ENCODE measurements at places on chromosomes 13 and 19.

DNA sequence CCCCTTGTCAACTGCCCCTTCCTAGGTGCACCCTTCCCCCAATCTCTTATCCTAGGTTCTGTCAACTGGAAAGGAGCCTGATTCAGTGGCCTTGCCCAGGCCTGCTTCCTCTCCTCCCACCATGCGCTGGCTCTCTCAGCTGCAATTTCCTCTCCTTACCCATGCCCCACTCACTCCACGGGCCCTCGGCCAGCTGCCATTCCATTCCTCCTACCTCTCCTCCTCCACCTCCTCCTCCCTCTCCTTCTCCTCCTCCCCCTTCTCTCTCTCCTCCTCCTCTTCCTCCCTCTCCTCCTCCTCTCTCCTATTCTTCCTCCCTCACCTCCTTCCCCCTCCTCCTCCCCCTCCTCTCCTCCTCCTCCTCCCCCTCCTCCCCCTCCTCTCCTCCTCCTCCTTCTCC lies 9.6 kb upstream of the TIMM44 start:
- DNase-seq: no peak

- DNase-seq: no peak
Measured at GRCh38 chr13:62320129-62321108, 904.8 kb upstream of the PCDH20 start.

DNA sequence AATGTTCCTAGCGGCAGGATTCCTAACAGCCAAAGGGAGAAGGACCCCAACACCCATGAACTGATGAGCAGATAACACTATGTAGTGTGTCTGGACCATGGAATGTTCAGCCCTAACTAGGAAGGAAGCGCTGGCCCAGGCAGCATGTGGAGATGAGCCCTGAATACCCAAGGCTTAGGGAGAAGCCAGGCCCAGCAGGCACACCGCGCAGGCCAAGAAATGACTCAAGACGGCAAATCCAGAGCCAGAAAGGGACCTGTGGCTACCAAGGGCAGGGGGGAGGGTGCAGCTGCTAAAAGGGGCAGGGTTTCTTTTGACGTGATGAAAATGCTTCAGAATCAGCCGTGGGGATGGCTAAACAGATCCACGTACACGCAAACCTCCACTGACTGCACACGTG lies 20.7 kb upstream of the TINCR start:
- no peak for DNase-seq

DNA sequence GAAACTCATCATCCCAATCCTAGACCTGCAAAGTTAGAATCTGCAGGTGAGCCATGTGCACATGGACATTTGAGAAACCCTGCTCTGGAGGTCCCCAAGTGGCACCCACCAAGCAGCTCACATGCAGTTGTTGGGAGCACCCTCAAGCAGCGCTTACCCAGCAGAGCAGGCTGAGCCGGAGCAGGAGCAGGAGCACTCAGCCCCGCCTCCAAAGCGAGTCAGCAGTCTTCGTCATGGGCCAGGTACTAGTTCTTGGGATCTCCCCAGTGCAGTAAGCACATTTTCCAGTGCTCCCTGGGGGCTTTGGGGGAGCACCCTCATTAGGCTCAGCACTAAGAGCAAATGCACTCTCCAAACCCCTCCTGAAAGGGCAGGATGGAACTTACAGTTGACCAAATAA lies 572.7 kb downstream of the IRS2 start:
- no peak for DNase-seq

- no peak for DNase-seq
Measured at GRCh38 chr13:52975161-52975560, 53.5 kb upstream of the OLFM4 start.

DNA sequence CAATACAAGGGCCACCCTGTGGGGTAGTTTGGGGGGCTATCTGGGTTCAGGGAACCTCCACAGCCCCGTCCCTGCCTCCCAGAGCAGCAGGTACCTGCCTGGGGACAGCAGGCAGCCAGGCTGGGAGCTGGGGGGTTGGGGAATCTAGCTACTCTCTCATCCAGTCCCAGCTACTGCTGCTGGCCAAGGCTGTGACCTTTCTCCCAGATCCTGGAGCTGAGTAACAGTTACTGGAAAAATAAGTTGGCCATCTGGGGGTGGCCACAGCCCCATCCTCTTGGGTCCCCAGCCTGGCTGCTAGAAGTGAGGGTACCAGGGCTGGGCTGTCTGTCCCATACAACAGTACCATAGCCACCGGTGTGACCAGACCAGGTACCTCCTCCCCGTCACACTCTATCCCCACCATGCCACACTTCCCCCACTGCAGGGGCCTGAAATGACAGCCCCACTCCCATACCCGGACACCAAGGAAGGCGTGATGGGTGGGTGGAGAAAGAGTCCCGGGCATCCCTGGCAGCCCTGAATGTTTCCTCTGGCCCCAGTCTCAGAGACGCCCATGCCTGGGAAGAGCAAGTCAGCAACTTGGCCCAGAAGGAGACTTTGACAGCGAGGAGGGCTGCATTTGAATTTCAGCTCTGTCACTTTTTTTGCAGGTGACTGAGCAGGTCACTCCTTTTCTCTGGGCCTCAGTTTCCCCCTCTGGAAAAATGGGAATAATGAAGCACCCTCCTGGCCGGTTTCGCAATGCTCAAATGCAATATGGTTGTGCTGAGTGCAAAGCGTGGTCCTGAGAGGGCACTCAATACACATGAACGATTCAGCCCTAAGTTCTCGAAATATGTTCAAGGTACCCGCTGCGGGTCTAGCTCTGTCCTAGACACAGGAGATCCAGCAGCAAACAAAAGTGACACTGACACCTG lies 30.7 kb upstream of the NFIC start:
- peak; percentile 66 for DNase-seq

- no peak for DNase-seq
Measured at GRCh38 chr19:19510432-19510831, 4.9 kb downstream of the TSSK6 start.

DNA sequence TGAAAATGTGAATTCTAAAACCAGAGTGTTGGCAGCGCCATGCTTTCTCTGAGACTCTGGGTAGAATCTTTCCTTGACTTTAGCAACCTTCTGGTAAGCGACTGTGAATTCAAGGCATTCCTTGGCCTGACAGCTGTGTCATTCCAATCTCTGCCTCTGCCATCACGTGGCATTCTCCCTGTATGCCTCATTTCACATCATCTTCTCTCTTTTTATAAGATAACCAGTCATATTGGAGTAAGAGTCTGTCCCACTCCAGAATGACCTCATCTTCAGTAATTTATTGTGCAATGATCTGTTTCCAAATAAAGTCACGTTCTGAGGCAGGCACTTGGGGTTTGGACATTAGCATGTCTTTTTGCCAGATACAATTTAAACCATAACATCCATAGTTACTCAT lies 103.4 kb upstream of the POSTN start:
- DNase-seq: no peak

DNA sequence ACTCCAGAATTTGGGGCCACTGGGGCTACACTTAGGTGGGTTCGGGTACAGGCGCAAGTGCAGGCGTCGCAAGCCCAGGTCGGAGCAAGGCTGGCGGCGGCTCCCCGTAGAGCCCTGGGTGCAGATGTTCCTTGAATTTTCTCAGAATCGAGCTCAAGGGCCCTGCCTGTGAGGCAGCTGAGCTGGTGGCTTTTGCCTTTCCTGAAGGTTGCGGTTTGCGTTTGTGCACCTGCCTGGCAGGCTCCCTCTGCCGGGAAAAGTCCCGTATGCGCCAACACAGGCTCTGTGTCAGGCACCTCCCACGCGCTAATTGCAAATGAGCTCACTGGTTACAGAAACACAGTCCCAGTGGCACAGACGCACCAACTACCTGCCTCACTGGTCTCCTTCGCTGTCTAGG lies 5.9 kb downstream of the DOHH start:
- no peak for DNase-seq

DNA sequence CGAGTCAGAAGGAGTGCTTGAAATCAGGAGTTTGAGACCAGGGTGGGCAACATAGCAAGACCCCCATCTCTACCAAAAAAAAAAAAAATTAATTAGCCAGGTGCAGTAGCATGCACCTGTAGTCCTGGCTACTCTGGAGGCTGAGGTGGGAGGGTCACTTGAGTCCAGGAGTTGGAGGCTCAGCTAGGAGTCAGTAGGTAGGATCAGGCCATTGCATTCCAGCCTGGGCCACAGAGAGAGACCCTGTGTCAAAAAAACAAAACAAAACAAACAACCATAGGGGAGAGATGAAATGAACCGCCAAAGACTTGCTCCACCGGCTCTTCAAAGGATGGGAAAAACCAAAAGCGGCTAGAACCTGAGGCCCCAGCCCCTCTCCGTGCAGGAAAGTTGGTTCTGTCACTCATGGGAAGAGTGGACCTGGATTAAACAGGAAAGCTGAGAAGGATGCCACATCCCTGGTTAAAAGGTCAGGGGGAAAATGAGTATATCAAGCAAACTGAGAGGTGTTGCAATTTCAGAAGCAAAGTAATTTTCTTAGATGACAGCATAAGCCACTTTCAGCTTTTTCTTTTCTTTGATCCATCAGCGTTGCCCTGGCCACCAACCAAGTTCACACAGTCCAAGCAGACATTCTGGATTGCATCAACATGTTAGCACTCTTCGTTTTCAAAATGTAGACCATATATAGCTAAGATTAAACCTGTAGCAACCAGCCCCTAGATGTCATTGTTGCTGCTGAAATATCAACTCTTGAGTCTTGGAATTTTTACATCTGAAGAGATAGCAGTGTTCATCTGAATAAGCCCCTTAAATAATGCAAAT lies 8.9 kb upstream of the ZNF507 start:
- peak; percentile 34 for DNase-seq

DNA sequence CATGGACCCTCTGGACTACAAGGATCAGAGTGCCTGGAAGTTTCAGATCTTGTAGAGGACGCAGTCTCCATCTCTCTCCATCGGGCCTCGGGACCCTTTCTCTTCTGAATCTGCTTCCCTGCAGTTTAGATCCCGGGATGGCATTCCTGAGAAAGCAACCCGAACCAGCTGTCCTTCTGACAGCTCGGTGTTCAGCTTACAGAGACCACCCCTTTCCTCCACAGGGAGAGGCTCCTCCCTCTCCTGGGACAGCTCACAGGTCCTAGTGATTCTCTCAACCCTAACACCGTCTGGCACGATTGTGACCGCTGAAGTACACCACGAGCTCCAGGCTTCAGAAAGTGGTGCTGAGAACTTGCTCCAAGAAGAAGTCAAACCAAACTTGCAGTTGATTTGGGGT lies 18.2 kb downstream of the CRX start:
- DNase-seq: no peak

DNA sequence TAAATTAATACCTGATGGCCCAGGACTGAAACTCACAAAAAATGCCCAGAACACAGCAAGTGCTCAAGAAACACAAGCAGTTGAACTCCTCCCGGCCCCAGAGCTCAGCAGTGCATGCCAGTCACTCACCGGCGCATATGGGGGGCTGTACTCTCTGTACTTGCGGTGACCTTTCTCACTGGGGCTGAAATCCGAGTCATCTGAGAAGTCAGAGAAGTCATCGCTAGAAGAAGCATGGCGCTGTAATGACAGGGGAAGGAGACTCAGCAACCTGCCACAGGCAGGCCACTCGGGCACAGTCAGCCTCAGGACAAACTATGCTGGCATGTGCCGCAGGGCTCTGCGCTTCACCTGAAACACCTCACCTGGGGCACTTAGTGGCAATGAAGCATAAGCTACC lies 19.7 kb downstream of the ZC3H4 start:
- no peak for DNase-seq

- DNase-seq: no peak
Measured at GRCh38 chr13:59641261-59641660, 522.5 kb downstream of the DIAPH3 start.

GRCh38 chr13:20826843-20827560 lies 53.2 kb upstream of the EEF1AKMT1 start:
- no peak for DNase-seq

DNA sequence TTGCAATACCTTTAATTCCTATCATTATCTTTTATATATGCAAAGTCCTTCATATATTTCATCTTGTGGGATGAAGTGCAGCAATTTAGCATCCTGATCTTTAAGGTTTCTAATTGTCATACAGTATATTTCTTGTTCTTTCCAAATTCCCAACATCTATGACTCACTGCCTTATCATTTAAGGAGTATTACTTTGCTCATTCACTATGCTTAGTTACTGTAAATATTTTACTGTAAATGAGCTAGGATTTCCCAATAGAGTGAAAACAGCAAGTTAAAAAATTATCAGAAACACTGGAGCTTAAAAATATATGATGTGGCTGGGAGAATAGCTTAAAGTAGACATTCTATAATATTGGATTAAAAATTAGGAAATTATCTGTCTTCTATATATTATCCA lies 69.9 kb downstream of the SLITRK6 start:
- DNase-seq: no peak

GRCh38 chr13:23510979-23511735 lies 59.1 kb upstream of the TNFRSF19 start:
- no peak for DNase-seq

GRCh38 chr19:9981406-9982260 lies 28.7 kb downstream of the COL5A3 start:
- no peak for DNase-seq

GRCh38 chr19:51329411-51329810 lies 12.5 kb downstream of the VSIG10L start:
- DNase-seq: no peak

DNA sequence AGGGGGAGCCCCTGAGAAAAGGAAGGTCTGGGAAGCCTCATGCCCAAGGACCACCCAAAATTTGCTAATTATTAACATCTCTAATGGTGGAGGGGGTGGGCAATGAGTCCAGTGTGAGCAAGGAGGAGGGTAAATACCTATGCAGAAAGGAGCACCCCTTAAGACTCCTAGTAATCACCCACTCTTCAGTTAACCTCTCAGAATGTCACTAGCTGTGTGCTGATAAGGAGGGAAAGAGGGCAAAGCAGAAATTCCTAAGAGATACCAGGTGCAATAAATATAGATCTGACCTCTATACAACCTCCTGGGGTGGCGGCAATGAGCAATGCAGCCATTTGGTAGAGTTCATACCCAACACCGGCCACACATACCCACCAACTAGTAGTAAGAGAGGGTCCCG lies 12.7 kb upstream of the DPY19L3 start:
- DNase-seq: no peak

- DNase-seq: peak; percentile 65
Measured at GRCh38 chr13:45325806-45326205, 15.2 kb downstream of the TPT1 start.

DNA sequence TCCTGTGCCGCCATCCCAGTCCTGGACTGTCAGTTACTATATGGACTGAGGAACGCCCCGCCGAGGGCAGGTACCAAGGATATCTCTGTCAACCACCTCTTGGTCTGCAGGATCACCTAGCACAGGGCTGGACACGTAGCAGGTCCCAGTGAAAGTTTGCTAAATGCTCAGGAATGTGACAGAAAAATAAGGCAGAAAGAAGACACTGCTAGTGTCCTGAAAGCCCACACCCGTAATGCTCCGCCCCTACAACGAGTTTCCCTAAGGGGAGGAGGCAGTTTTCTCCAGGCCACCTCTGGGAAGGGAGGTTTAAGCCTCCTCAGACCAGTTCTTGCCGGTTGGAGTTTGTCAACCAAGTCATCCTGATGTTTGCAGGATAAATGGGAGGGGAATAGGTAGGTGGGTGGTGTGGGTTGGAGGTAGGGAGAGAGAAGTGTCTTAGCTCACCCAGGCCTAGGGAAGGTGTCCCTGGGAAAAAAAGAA lies 1.7 kb upstream of the SERTAD3 start:
- no peak for DNase-seq

DNA sequence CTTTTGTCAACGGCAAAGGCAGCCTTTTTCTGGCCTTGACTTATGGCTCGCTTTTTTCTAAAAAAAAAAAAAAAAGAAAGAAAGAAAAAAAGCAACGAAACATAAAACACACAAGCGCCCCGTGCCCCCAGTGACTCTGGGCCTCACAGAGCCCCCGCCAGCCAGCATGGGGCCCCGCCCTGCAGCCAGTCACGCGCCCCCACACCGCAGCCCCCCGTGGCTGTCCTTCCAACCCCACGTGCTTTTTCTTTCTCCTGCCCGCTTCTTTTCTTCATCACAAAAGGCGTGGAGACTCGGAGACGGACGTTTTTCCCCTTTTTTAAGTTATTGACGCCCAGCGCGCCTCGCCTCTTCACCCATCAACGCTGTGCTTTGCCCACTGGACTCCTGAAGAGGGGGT lies 14.4 kb upstream of the GNA15 start:
- no peak for DNase-seq
